ENCODE measurements at places on chromosomes 5 and 9.

- DNase-seq, result no peak
These were observed 565.5 kb upstream of the TUSC1 start for GRCh38 chr9:26243726-26244125.

GRCh38 chr9:123925161-123925560, 4.8 kb downstream of the DENND1A start:
- no peak for DNase-seq

GRCh38 chr5:174295702-174296436, 250.4 kb downstream of the NSG2 start:
- no peak for DNase-seq

DNA sequence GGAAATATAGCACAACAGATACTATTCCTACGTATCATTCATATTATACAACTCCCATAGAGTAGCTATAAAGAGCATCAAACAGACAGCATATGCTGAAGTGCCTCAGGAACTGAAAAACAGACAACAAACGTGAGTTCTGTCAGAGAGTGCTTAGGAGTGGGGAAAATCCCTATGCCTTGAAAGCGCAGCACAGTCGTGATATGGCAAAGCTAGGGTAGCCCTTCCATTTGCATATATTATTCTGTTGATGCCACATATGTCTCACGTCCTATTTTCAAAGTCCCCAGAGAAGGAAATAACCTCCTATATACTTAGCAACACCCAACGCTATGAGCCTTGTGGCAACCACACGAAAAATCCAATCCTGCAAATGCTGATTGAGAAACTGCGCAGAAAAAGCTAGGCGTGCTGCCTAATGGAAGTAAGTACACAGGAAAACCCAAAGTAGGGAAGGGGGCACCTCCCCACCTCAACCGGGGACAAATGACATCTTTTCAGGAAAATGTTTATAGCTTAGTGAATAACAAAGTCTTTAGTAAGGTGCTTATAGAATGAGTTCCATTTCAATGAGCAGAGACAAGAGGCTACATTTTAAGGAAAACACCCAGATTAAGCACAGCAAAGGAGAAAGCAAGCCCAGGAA, 105.1 kb downstream of the MED10 start:
- no peak for DNase-seq

DNA sequence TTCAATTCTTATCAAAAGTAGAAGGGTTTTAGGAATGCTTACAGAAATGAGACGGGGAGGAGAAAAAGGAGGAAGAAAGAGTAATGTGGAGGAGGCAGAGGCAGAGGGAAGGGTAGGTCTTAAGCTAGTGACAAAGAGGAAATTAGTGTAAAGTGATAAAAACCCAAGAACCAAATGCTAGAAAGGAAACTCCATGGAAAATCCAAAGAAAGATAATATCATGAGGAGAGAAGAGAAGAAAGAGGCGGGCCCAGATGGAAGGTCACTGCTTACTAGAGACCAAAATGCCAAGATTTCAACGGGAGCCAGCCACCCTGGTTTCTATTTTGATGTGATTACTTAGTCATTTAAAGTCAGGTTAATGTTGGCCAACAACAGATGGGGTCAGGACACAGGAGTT, 68.6 kb upstream of the IL12B start:
- no peak for DNase-seq

- no peak for DNase-seq
These were observed 11.2 kb upstream of the HMHB1 start for GRCh38 chr5:143800715-143801114.

DNA sequence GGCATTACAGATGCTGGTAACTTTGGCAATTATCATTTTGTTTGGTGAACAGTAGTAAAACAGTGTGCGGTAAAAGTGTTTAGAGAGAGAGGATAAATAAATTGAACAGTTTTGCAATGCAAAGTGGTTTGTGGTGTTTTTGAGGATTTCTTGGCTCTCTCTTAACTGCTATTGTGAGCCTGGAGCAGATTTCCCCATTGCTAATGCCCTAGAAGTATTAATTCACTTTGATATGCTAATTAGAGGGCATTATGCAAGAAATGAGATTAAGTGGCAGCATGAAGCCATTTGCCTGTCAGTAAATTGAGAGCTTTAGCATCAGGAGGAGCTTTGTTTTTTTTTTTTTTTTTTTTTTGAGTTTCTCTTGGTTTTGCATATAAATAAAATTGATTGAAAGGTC, 8.2 kb downstream of the PBX3 start:
- no peak for DNase-seq

DNA sequence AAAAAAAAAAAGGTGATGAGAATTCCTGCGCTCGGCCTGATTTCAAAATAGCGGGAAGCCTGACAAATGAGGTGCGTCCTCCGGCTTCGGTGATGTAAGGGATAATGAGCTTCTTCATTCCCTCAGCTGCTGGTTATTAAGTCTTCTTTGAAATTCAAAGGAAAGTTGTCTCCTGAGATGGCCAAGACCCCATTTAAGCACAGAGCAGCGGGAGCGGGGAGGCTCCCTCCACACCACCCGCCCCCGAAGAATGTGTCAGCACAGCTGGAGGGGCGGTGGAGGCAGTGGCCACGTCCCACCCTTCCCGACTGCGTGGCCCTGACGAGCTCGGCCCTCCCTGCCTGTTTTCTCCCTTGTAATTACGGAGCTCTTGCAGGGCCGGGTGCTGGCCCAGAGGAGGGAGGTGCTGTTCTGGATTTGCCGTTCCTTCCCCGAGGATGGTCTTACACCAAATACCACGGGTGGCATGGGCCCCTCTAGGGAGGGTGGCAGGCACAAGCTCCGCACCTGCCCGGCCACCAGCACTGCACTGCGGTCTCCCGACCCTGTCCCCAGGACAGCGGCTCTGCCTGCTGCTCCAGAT, 31.0 kb downstream of the SLC9A3 start:
- no peak for DNase-seq

GRCh38 chr5:50401336-50401735, 39.8 kb downstream of the EMB start:
- no peak for DNase-seq

Data from left forelimb (tissue), 1 donor.